Mononuclear cell (primary cell): ENCODE measurements at places on chromosomes 2 and 18. TPM values are rescaled to one million over a fixed set of nuclear protein-coding genes. Genes with fewer than 3 reads are reported as not detected.

Gene NRP2
- total RNA-seq = 7.5 TPM

Gene CD226
- total RNA-seq = 64.1 TPM

Gene METTL5
- total RNA-seq = 30.1 TPM

Gene FRZB
- under 0.01 TPM for total RNA-seq

Gene TTN
- total RNA-seq = 47.6 TPM

Gene LAMA1
- total RNA-seq = not detected

Gene MTCL1
- 0.63 TPM for total RNA-seq
